ENCODE measurements at places on chromosomes 4 and X.

- no peak for DNase-seq
Observed at GRCh38 chr4:6909970-6910339, 329 bp downstream of the TBC1D14 start.

DNA sequence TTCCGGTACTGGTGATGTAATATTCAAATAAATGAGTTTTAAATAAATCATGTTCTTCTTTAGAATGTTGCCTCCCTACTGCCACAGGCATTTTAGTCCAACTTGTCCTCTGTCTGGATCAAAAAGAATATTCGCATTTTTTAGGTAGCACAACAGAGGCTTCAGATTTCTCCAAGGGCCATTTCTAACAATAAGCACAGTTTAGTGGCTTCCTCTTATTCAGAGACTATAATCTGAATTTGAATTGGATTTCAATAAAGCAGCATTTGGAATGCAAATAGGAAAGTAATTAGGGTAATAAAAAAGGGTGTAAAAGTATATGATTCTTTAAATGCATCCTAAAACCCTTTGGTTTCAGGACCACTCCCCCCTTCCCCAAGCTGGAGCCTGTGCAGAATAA, 167.9 kb upstream of the GLRA2 start:
- DNase-seq: no peak

GRCh38 chr4:185903205-185903604, 91.2 kb upstream of the SORBS2 start:
- no peak for DNase-seq

GRCh38 chr4:2040391-2041238, 18.5 kb upstream of the NAT8L start:
- no peak for DNase-seq

DNA sequence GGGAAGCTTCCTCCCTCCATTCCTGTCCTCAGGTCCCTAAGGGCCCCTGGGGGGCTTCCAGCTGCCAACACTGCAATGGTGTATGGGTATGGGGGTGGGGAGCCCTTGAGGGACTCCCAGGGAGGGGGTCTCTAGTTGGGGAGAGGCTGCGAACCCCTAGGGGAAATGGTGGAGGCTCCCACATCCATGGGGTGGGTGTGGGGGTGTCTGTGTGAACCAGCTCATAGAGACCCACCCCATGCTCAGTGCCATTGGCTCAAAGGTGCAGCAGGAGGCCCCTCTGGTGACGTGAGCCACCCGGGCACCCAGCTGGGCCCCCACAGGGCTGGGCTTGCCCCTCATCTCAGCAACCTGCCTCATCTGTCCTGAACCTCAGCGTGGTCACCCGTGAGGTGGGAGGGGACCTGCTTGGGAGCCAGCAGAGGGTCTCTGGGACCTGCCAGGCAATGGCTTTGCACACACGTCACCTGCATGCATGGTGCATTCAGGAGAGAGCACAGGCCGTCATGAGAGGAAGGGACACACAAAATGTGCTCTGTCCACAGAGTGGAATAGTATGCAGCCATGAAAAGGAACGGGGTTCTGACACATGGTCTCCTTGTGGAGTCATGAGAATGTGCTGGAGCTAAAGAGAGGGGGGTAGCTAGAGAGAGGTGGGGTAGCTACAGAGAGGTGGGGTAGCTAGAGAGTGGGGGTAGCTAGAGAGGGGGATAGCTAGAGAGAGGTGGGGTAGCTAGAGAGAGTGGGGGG, 22.7 kb upstream of the PLCXD1 start:
- DNase-seq: no peak

DNA sequence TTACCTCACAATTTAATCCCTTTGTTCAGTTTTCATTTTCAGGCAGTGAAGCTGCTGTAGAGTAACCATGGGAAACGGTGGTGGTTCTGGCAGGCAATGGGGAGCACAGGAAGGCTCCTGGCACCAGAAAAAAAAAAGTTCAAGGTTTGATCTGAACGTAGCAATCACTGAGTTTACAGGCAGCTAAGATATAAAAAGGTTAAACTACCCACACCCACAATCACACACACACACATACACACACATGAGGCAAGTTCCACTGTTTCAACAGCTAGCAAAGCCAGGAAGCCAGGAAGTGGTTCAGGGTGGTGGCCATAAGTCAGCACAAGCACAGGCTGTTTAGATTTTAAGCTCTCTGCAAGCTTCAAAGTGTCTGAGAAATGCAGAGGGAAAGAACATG, at the start of gene SULT1B1:
Gene SULT1B1 (minus strand): TSS at position 166 of the 400 bp plus-strand sequence. CDS start 5,403 bp downstream, outside the sequence.
- no peak for DNase-seq

DNA sequence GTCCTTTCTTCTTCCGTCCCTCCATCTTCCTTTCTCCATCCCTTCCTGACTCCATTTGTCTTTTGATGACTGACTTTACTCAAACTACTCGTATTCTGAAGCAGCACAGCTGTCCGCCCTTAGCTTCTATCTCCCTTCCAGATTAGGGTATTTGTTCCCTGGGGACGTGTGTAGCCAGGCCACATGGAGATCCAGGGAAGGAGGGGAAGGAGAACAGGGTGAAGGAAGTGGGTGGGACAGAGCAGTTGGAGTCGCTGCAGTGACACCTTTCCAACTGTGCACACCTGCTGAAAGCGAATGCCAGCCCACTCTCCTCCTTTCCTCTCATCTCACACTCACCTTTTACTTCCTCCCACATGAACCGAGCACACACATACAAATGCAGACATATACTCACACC, 323.8 kb downstream of the DCTD start:
- no peak for DNase-seq

DNA sequence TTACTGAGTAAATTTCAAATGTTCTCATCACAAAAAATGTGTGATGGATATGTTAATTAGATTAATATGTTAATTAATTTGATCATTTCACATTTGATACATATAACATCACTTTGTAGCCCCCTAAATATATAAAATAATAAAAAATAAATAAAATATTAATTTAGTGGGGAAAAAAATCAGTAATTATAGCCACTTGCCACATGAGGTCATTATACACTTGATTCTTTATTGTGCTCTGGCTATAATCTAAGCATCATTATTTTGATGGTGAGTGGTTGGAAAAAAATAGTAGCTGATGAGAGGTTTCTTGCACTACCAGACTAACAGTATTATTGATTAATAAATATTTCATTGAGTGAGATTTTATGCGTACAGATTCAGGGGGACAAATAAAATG, 57.4 kb downstream of the DCK start:
- no peak for DNase-seq

DNA sequence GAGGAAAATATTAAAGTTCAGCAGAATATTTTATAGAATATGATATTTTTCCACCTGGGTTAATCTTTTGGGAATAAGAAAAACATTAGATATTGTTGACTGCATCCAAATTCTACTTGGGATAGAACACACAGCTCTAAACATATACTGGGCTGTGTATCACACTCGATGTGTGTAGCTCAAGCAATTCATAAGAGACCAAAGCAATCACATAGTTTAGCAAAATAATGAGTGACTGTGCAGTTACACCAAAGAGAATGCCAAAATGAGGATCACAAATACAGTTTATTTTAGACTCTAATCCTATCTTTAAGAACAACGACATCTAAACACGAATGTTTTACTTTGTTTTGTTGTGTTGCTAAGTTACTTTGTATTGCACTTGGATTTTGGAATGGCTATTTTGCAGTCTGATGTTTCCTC, 101.2 kb downstream of the CBR4 start:
- DNase-seq: no peak

GRCh38 chr4:140233791-140234696, 80.1 kb upstream of the MAML3 start:
- DNase-seq: no peak

- peak; percentile 27 for DNase-seq
Observed at GRCh38 chr4:184457535-184458249, 16.7 kb downstream of the IRF2 start.

- no peak for DNase-seq
Observed at GRCh38 chr4:163165217-163166017, 1.3 kb downstream of the NAF1 start.

DNA sequence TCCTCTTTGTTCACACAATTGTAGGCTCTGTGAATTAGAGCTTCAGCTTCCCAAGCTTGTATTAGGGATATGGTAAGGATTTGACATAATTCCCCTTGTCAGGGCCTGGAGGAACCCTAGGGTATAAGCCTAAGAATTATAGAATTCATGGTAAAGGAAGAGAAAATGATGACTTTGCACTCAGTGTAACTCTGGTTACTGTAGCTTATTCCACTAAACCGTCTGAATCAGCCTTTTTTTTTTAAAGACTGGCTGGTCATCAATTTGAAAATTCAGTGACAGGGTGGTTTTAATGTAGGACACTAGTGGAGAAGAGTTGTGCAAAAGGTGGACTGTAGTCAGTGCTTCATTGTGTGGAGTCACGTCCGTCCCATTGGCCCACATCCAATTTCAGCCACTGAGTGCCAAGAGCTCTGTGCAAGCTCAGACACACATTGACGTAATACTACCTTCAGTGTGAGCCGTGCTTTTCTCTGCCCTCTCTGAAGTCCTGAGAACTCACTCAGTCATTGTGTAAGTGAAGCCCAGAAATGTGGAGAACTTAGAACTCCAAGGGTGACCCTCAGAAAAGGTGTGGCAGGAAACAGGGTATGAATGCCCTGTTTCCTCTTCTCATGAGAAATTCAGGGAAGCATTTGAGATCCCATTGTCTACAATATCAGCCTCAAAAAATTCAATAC, 449.8 kb downstream of the C4orf33 start:
- no peak for DNase-seq

DNA sequence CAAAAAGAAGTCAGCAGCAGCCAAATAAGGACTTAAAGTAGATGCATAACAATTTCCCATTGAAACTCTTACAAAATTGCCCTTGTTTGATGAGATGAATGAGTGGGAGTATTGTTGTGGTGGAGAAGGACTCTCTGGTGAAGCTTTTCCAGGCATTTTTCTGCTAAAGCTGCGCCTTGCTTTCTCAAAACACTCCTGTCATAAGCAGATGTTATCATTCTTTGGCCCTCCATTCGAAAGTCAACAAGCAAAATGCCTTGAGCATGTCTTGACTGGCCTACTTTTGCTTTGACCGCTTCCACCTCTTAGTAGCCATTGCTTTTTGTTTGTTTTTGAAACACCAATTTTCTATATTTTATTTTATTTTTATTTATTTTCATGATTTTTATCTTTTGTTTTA, 340.9 kb upstream of the FGF13 start:
- DNase-seq: no peak

GRCh38 chr4:188187106-188187505, 47.9 kb downstream of the TRIML1 start:
- no peak for DNase-seq

DNA sequence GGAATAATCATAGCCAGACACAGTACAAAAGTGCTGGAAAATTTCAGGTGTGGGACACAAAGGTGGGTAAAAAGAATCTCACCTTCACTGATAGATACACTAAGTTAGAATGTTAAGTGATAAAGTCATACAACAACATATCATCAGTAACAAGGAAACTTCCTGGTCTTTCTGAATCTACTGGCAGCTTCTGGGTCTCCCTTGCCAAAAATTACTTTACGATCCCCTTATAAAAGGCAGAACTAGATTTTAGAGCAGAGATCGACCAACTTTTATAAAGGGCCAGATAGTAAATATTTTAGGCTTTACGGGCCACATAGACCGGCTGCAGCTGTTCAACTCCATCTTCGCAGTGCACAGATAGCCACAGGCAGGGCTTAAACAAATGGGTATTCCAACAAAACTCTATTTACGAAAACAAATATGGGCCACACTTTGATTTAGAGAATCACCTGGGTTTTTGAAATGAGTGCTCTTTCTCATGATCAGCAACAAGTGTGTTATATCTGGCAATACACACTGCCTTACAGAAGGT, 159.9 kb downstream of the AASDH start:
- DNase-seq: no peak

- no peak for DNase-seq
Observed at GRCh38 chrX:29903360-29903759, 312.0 kb upstream of the MAGEB2 start.

DNA sequence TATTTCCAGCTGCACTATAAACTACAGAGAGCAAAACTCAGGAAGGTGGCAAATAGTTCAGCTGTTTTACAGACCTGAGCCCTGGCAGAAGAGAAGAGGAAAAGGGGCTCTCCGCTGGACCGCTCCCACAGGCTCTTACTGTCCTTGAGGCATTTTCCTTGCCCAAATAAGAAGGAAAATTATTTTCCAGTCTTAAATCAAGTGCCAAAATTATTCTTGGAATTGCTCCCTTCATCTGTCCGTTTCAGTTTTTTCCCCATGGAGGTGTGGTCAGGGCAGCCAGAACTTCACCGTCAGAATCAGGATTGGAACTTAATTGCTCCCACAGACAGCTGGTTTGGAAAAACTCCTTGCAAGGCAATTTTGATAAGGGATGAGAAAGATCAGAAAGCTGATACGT, 35.2 kb upstream of the SPINK2 start:
- DNase-seq: no peak

DNA sequence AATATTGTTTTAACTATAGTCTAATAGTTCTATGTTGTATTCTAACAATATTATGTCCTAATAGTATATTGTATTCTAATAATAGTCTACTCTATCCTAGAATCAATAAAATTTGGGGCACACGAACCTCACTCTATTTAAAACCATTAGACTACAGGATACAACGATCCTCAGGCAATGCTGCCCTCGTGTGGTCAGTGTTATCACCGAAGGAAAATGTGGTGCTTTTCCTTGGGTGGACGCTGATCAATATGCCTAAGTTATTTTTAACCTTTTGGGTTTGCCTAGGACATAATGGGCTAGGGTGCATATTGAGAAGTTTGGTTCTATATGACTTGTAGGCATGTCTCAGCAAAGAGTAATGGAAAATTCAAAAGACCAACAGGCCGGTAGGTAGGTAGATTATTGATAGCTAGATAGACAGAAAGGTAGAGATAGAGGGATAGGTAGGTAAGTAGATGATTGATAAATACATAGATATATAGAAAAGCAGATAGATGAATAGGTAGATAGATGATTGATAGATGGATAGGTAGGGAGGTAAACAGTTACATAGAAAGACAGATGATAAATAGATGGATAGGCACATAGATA, 75.1 kb downstream of the PRKX start:
- DNase-seq: peak; percentile 33

- DNase-seq: no peak
Observed at GRCh38 chr4:117311215-117311614, 225.8 kb upstream of the TRAM1L1 start.

DNA sequence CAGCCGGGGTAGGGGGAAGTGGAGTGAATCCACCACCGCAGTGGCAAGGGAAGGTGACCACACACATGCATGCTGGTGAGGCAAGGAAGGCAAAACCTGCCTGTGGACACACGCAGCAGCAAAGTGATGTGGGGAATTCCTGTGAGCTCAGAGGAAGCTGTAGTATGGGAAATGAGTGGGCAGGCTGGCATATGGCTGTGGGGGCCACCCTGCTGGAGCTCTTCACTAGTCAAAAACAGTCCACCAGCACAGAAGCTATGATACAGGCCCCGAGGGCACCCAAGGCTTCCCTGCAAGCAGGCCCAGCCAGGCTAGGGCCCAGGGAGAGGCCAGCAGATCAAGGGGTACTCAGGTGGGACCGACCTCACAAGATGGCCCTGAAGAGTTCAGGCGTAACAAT, 239.1 kb downstream of the CHM start:
- no peak for DNase-seq
